ENCODE measurements at places on chromosomes 4 and X.
A peak's percentile ranks its signal among the peaks of the same experiment; 100 is the strongest.

DNA sequence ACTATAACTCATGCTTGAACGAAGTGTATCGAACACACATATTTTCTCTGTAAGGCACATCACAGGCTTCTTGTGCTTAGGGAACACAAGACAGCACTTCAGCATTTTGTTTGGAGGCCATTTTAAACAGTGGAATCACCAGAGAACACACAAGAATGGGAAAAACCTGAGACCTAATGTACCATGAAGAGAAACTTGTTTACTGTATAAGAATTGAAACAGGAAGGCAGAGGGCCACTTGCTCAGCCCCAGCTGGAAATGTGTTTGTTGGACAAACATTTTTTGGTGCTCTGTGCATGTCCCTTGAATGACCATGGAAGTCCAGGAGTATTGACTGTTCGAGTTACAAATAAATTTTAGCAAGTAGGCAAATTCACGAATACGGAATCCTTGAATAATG, 47.5 kb downstream of the RAPGEF2 start:
- no peak for DNase-seq

- no peak for DNase-seq
These were observed 82.7 kb downstream of the MBNL3 start for GRCh38 chrX:132406106-132406505.

DNA sequence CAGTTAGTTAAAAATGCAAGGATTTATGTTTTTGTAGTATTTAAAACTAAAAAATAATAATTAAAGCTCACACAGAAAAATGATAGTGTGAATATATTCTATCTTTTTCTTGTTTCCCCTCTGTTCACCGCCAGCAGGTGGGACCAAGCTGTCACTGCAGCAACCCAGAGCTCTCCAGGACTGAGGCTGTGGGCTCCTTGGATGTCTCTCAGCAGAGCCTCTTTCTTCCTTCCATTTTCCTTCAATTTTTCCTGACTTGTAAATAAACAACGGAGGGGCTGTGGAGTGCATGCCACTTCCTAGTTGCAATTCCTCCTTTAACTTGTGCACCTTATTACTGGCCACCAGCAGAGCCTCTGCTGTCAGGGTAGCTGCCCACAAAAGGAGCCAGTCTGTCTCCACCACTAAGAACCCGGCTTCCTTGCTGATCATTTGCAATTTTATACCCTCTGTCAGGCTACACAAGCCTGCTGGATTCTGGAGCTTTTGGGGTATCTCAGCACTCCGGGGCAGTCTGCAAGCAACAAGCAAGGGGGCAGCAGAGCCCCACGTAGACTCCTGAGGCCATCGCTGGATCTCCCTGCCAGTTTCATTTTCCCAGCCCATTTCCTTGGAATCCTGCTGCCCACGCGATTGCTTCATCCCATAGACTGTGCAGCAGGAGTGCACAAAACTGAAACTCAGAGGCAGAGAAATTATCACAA, 1467.4 kb downstream of the C4orf33 start:
- peak; percentile 76 for DNase-seq

DNA sequence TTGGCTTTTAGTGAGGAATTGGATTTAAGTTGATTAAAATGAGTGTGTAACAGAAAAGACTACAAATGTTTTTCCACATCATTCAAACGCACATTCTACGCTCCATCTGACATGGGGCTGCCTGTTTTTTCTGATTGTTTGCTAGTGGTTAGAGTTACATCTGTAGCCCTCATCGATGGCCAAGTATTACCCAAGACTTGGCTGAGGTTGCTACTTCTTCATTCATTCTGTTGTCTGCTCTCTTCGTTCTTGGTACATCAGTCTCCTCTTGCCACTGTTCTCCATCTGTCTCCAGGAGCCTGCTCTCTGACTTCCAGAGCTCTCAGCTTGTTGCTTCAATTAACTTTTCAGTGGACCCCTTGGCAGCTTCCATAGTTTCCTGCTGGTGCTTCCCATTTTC, 1844.6 kb upstream of the TENM3 start:
- DNase-seq: peak; percentile 7

DNA sequence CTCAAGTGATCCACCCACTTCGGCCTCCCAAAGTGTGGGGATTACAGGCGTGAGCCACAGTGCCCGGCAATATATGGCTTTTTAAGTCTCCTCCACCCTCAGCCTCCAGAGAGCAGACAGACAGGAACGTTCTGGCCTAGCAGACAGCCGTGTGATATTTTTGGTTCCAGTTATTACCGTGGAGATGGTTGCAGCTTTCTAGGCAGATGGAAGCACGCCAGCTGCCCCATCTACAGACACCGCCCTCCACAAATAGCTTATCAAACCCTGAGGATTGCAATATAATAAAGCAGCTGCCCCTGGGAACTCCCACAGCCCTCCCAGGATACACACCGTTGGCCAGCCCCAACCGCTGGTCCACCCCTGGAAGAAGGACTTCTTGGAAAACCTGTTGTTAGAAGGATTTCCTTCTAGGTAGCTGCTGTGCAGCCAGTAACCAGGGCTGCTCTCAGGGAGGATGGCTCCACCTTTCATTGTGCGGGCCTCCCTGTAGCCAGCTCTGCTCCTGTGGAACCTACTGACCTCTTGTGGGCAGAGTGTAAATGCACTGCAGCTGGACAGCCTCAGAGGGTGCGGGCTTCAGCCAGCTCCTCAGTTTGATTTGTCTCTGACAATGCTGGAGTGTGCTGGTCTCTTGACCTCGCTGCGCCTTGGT, 44.0 kb downstream of the SLC25A5 start:
- peak; percentile 74 for DNase-seq

DNA sequence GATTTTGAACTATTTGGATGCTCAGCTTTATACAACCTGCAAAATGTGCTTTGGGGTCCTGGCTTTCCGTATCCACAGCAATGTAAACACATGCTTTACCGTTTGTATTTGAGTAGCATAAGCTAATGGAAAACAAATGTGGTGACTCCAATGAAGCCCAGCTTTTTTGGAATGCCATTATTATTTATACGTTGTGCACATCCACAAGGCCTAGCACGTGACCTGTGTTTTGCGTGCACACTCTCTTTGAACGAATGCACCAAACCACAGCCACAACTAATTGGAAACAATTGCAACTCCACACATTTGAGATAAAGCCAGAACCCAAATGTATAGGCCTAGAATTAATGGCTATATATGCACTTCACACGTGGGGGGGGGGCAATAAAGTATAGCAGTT, 189.5 kb upstream of the GPC4 start:
- DNase-seq: peak; percentile 70

All from fibroblast of upper back skin (primary cell).